ENCODE measurements at places on chromosomes 7 and 10. TPM values are rescaled to one million over a fixed set of nuclear protein-coding genes. Genes with fewer than 3 reads are reported as not detected.
A peak's percentile ranks its signal among the peaks of the same experiment; 100 is the strongest.

- H3K36me3 ChIP-seq = no peaks in the 10 kb centered on the region
- H3K4me3 ChIP-seq = no peak overlapping the region
- DNase-seq = no peak
- peaks cover 3% of the 10 kb centered on the region for H3K27me3 ChIP-seq
- H3K27ac ChIP-seq = no peak overlapping the region
- H3K4me1 ChIP-seq = no peaks in the 10 kb centered on the region
Measured at GRCh38 chr10:48613016-48613415, 8.1 kb upstream of the ARHGAP22 start.

DNA sequence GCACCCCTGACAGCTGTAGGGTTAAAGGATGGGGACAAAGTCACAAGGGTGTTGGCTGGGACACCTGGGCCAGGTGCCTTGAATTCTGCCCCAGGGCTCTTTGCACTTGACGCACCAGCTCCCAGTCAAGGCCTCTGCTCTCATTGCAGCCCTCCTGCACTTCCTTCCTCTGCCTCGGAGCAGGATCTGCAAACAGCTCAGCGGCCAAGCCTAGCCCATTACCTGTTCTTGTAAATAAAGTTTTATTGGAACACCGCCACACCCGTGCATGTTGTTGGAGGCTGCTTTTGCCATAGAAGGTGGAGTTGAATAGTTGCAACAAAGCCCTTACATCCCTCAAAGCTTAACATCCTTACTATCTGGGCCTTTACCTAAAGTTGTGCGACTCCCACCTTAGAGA lies 483.8 kb upstream of the FOXK1 start:
- no peaks in the 10 kb centered on the region for H3K4me1 ChIP-seq
- DNase-seq = no peak
- H3K36me3 ChIP-seq = no peaks in the 10 kb centered on the region
- H3K27me3 ChIP-seq = no peaks in the 10 kb centered on the region
- no peak overlapping the region for H3K4me3 ChIP-seq

DNA sequence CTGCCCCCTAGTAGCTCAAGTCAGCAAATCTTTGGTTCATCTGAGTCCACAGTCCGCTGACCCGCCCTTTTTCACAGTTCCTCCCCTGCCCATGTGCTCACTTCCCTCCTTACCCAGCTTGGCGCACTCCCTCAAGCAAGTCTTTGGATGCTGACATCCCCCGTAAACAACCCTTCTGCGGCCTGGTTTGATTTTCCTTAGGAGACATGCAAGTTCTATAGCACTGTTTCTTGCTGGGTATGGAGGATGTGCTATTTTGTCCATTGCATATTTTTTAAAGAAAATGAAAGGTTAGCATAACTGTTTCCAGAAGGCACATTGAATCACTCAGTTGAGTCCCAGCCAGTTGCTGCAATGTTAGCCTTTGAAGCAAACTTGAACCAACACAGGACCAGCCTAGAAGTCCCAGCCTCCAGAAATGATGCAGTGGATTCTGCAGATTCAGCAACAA lies 38.2 kb downstream of the HTRA1 start:
- DNase-seq = no peak
- no peaks in the 10 kb centered on the region for H3K36me3 ChIP-seq
- H3K4me3 ChIP-seq = no peak overlapping the region
- H3K27me3 ChIP-seq = no peaks in the 10 kb centered on the region
- no peak overlapping the region for H3K27ac ChIP-seq
- H3K4me1 ChIP-seq = peaks cover 13% of the 10 kb centered on the region

DNA sequence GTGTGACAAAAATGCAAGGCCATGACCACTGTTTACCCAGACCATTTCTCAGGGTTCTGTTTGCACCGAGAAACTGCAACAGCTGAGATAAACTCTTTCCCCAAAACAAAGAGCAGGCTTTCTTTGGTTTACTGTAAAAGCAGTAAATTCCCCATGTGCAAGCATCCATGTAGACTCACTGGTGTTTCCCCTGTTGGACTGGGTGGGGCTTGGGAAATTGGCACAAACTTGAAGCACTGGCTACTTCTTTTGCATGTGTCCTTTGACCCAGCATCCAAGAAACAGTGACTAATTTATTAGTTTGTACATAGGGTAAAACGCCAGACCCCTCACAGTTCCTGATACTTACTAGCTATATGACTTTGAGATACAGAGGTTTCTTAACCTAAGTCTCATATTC lies 12.3 kb downstream of the IQUB start:
- H3K4me1 ChIP-seq = no peaks in the 10 kb centered on the region
- H3K27ac ChIP-seq = no peak overlapping the region
- no peak overlapping the region for H3K4me3 ChIP-seq
- H3K36me3 ChIP-seq = no peaks in the 10 kb centered on the region
- no peak for DNase-seq

- no peak overlapping the region for H3K4me3 ChIP-seq
- no peaks in the 10 kb centered on the region for H3K36me3 ChIP-seq
- no peaks in the 10 kb centered on the region for H3K27me3 ChIP-seq
- DNase-seq = no peak
Measured at GRCh38 chr7:15033039-15033438, 130.5 kb upstream of the DGKB start.

DNA sequence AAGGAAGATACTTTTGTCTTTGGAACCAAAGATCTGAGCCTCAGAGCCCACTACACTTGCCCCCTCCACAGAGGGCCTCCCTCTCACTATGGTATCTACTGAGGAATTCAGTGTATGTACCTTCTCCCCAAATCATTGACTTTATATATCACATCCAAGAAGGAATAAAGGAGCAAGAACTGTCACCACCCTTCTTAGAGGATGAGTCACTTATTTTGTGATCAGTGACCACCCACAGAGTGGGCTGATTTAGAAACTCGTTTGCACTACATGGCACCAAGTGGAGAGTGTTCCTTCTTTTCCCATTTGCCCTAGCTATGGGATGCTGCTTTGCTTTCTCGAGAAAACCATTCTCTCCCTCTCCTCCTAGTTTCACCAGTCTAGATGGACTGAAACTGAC lies 5.7 kb downstream of the TMEM243 start:
- H3K27me3 ChIP-seq = no peaks in the 10 kb centered on the region
- H3K36me3 ChIP-seq = peaks cover 19% of the 10 kb centered on the region
- DNase-seq = no peak
- no peak overlapping the region for H3K4me3 ChIP-seq
- H3K4me1 ChIP-seq = peaks cover 91% of the 10 kb centered on the region

DNA sequence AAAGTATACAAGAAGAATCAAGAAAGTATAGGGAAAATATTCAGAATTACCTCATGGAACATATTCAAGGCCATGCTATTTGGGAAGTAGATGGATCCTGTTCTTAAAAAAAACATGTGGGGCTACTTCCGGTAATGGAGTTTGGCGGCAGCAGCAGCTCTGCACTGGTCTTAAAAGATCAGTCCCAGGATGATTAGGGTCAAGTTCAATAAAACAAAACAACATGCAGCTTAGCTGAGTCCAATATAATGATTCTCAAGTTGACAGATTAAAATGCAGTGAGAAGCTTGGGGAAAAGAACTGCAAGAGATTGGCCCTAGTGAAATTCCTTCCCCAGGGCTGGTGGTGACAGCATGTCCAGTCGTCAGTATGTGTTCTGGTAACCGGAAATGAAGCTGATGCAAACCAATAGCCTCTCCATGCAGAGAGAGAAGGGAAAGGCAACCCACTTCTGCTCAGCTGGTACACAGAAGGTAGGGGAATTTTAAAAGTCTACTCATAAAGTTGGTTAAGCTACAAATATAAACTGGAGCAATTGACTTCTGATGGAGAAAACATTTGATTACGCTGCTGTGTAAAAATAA lies 305.1 kb upstream of the IMMP2L start:
- DNase-seq = no peak
- H3K36me3 ChIP-seq = no peaks in the 10 kb centered on the region
- H3K4me3 ChIP-seq = no peak overlapping the region
- H3K27ac ChIP-seq = no peak overlapping the region

DNA sequence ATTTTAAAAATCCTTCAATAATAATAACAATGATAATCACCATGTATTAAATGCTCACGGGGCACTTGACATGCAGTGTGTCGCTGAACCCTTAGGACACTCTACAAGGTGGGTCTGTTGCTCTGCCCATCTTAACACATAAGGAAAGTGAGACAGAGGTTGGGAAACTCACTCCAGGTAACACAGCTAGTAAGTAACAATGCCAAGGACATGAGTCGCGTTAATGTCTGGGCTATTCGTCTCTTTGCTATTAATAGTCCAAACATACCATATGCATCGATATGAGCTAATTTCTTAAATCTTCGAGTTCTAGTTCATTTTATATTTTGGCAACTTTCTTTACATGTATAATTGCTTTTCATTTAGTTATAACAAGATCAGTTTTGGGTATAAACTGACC lies 79.5 kb downstream of the BEND7 start:
- peaks cover 3% of the 10 kb centered on the region for H3K27me3 ChIP-seq
- H3K27ac ChIP-seq = no peak overlapping the region
- H3K4me3 ChIP-seq = no peak overlapping the region
- no peak for DNase-seq
- H3K4me1 ChIP-seq = no peaks in the 10 kb centered on the region

DNA sequence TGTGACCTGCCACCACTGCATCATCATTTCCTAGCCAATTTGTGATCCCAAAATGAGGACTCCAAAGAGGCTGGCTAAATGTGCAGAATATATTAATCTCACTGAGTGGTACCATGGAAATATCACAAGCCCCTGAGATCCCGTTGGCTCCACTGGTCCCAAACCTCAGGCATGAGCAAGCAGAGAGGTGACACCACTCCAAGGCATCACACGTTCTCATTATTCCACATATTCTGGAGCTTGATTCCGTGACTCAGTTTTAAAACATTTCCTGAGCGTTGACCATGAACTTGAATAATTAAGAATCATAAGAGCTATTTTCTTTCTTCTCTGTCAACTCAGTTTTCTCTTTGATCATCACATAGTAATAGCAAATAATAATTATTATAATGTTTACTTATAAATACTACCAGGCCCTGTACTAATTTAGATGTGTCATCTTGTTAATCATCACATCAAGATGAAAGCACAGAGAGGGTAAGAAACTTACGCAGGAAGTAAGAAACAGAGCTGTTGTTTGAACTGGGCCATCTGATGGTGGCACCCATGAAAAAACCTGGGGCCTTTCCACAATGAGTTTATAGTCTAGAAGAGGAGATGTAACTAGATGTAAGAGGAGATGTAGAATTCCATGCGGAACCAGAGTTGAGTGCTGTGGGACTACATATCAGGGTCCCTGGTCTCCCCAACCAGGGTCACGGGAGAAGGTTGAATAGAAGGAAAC lies 3.5 kb downstream of the APBB1IP start:
- no peak for DNase-seq
- peaks cover 14% of the 10 kb centered on the region for H3K36me3 ChIP-seq
- H3K4me1 ChIP-seq = peaks cover 50% of the 10 kb centered on the region
- peak overlapping the region; percentile 91 for H3K4me3 ChIP-seq
- H3K27ac ChIP-seq = peak overlapping the region; percentile 66

- H3K27ac ChIP-seq = peak overlapping the region; percentile 89
- peaks cover 7% of the 10 kb centered on the region for H3K36me3 ChIP-seq
- DNase-seq = no peak
- H3K27me3 ChIP-seq = no peaks in the 10 kb centered on the region
- peaks cover 15% of the 10 kb centered on the region for H3K4me1 ChIP-seq
Measured at GRCh38 chr10:89301232-89301631, 614 bp upstream of the IFIT2 start.

- no peaks in the 10 kb centered on the region for H3K27me3 ChIP-seq
- no peaks in the 10 kb centered on the region for H3K36me3 ChIP-seq
- H3K4me1 ChIP-seq = no peaks in the 10 kb centered on the region
- H3K27ac ChIP-seq = no peak overlapping the region
- no peak overlapping the region for H3K4me3 ChIP-seq
Measured at GRCh38 chr10:110972231-110973134, 53.1 kb downstream of the SHOC2 start.

GRCh38 chr10:8544500-8544899 lies 490.0 kb downstream of the GATA3 start:
- DNase-seq = no peak
- no peaks in the 10 kb centered on the region for H3K4me1 ChIP-seq
- no peaks in the 10 kb centered on the region for H3K27me3 ChIP-seq
- H3K4me3 ChIP-seq = no peak overlapping the region

DNA sequence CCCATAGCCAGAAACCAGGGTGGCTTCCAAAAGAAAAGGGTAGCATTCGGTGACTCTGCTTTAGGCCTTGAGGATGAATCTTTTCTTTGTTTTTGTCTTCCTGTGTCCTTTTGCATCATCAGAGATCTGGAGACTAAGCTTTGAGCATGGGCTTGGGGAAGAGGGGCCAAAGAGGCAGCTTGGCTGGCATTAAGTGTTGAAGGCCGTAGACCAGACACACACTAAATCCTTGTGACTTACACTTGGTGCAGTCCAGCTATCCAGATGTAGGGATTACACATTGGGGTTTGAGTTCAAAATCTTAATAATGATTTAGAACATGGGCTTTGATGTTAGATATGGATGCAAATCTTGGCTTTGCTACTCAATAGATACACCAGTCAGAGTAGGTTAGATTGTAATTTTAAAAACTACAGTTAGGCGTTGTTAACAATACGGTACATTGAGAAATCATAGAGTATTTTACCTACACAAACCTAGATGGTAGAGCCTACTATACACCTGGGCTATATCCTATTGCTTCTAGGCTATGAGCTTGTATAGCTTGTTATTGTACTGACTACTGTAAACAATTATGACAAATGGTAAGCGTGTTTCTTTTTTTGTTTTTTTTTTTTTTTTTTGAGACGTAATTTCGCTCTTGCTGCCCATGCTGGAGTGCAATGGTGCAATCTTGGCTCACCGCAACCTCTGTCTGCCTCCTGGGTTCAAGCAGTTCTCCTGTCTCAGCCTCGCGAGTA lies 3.5 kb downstream of the SEPTIN7 start:
- H3K36me3 ChIP-seq = no peaks in the 10 kb centered on the region
- no peak overlapping the region for H3K27ac ChIP-seq
- peaks cover 29% of the 10 kb centered on the region for H3K4me1 ChIP-seq
- DNase-seq = no peak
- no peaks in the 10 kb centered on the region for H3K27me3 ChIP-seq

GRCh38 chr7:873367-874002 lies 2.9 kb upstream of the GET4 start:
- DNase-seq = peak; percentile 72
- H3K4me1 ChIP-seq = peaks cover 29% of the 10 kb centered on the region
- no peaks in the 10 kb centered on the region for H3K27me3 ChIP-seq
- H3K4me3 ChIP-seq = no peak overlapping the region
- H3K36me3 ChIP-seq = peaks cover 21% of the 10 kb centered on the region

- H3K4me3 ChIP-seq = no peak overlapping the region
- no peak for DNase-seq
- no peak overlapping the region for H3K27ac ChIP-seq
- H3K4me1 ChIP-seq = peaks cover 6% of the 10 kb centered on the region
- H3K36me3 ChIP-seq = no peaks in the 10 kb centered on the region
- peaks cover 4% of the 10 kb centered on the region for H3K27me3 ChIP-seq
Measured at GRCh38 chr10:49338604-49339003, 39.6 kb downstream of the C10orf71 start.

DNA sequence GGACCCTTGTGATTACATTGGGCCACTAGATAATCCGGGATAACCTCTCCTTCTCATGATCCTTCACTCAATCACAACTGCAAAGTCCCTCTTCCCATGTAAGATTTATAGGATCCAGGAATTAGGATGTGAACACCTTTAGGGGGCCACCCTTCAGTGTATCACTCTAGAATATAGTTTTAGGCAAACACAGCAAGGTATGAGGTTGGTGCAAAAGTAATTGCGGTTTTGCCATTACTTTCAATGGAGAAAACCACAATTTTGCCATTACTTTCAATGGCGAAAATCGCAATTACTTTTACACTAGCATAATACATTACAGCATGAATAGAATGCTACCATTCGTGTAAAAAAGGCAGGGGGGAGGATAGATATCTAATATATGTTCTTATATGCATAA lies 104.0 kb downstream of the BAMBI start:
- H3K4me3 ChIP-seq = no peak overlapping the region
- no peaks in the 10 kb centered on the region for H3K4me1 ChIP-seq
- H3K27me3 ChIP-seq = no peaks in the 10 kb centered on the region
- DNase-seq = no peak
- no peak overlapping the region for H3K27ac ChIP-seq

The SPDYE2 gene
- 0.36 TPM for total RNA-seq

The UBE2D1 gene
- 7.8 TPM for total RNA-seq

The SPAM1 gene
- not detected for total RNA-seq

The STEAP4 gene
- total RNA-seq = not detected

The VPS37D gene
- 0.96 TPM for total RNA-seq

Data from CD4-positive, alpha-beta T cell (primary cell).